ENCODE measurements at places on chromosomes 6 and 20. TPM values are rescaled to one million over a fixed set of nuclear protein-coding genes. Genes with fewer than 3 reads are reported as not detected.

DNA sequence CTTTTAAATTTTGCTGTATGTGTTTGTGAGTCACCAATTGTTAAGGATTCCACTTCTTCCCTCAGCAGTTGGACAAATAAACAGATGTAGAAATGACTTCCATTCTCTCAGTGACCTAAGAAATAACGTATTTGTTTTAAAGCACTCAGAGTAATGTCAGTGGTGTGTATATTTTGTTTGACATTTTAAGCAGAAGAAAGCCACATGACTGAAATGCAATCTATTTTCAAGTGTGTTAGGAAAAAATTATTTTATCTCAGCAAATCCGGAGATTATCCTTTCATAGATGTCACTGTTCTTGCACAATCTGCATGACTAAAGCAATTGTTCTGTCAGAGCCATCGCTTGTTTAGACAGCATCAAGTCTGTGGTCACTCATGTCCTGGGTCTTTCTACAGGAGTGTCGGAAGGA lies 77.1 kb downstream of the JAG1 start:
- H3K4me3 ChIP-seq, result no peak overlapping the region
- H3K36me3 ChIP-seq, result no peaks in the 10 kb centered on the region
- H3K27ac ChIP-seq, result no peak overlapping the region
- no peaks in the 10 kb centered on the region for H3K27me3 ChIP-seq
- H3K4me1 ChIP-seq, result peaks cover 10% of the 10 kb centered on the region

DNA sequence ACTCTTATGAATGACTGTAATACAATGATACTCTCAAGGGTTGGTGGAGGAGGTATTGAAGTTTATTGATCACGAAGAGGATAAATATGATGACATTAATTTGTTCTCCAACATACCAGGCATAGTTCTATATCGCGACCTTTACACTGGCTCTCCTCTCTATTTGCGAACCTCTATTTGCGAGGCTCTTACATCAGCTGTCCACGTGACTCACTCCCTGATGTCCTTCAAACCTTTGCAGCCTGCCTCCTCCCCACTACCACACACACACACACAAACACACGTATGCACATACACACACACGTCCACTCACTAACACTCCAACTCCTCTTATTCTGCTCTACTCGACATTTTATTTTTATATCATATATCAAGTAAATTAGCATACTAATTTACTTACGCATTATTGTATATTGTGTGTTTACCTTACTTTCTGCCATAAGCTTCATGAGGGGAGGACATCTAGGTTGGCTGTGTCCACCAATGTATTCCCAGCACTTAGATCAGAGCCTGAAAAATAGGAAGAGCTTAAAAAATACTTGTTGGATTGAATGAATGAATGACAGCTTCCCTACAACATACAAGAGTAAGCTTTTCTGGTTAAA lies 53.3 kb upstream of the TNFRSF21 start:
- no peak overlapping the region for H3K27ac ChIP-seq
- no peaks in the 10 kb centered on the region for H3K4me1 ChIP-seq
- H3K4me3 ChIP-seq, result no peak overlapping the region
- DNase-seq, result no peak

GRCh38 chr20:19945732-19946670 lies 71.2 kb upstream of the NAA20 start:
- no peaks in the 10 kb centered on the region for H3K27me3 ChIP-seq
- H3K4me3 ChIP-seq, result no peak overlapping the region
- H3K27ac ChIP-seq, result peak overlapping the region; percentile 43
- peaks cover 55% of the 10 kb centered on the region for H3K36me3 ChIP-seq
- peaks cover 23% of the 10 kb centered on the region for H3K4me1 ChIP-seq

DNA sequence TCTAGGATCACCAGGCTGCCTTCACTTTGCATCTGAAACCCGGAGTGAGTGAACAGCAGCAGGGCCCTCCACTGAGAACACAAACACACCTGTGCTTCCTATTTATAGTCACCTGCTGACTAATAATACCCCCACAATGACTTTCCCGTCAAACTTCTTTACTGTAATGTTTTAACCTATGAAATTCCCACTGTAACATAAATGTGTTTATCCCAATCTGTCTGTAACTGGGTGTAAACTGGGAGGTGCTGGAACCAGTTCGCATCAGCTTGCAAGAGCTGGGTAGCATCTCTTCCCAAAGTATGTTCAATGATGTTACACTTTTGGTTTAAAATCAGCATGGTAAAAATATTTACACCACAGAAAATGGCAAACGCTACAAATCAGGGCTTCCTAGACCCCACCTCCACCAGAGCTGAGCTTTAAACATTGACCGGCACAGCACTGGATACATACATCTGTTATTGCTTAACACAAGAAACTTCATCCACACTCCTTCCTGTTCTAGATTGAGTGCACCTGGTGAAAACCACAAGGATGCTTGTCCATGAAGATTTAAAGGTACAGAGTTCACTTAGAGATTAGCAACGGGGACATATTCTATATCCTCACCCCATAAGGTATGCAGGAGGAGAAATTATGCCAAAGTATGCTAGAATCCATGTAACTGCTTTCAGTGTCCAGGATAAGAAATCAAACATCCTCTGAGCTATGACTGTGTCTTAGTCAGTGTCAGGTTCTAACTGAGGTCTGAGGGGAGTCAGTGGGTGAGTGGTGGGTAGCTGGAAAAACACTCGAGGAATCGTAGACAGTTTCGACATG lies 79.0 kb downstream of the ALDH8A1 start:
- no peaks in the 10 kb centered on the region for H3K36me3 ChIP-seq
- H3K4me1 ChIP-seq, result no peaks in the 10 kb centered on the region
- H3K27ac ChIP-seq, result no peak overlapping the region
- no peak overlapping the region for H3K4me3 ChIP-seq
- no peaks in the 10 kb centered on the region for H3K27me3 ChIP-seq

DNA sequence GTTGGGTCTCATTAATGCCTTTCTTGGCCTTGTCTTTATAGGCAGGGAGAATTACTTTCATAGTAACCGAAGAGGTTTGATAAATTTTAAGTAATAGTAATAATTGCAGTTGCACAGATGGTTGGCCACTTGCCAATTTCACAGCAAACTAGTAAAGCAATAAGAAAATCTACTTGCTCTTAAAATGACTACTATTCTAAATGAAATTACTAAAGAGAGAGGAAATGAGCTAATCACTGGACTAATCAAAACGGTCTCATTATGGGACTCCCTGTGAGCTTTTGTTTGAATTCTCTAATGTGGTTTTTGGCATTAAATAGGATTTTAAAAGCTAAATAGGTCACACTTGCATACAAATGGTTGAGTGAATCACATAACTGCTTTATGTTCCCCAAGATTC lies 227.4 kb upstream of the PLN start:
- H3K4me3 ChIP-seq, result no peak overlapping the region
- H3K36me3 ChIP-seq, result no peaks in the 10 kb centered on the region
- peaks cover 37% of the 10 kb centered on the region for H3K4me1 ChIP-seq
- no peak overlapping the region for H3K27ac ChIP-seq

DNA sequence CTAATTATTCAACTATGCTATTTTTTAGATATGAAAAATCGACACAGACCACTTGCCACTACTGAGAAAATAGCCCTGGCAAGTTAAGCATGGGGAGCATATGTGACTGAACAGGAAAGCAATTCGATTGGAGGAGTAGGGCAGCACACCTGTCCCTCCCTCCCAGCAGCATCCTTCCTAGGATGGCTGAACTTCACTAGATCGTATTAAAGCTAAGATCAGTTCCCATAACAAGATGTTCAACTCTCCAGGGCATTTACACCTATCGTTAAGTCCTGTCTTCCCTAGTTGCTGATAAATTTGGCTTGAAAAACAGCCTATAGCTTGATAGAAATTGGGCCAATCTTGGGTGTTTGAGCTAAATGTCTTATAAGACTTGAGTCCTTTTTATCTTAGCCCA lies 7.0 kb downstream of the PPP1R10 start:
- H3K4me3 ChIP-seq, result no peak overlapping the region
- H3K36me3 ChIP-seq, result peaks cover 53% of the 10 kb centered on the region
- peaks cover 46% of the 10 kb centered on the region for H3K4me1 ChIP-seq
- no peak overlapping the region for H3K27ac ChIP-seq

GRCh38 chr6:10658910-10659698 lies 35.3 kb downstream of the C6orf52 start:
- no peaks in the 10 kb centered on the region for H3K36me3 ChIP-seq
- H3K27me3 ChIP-seq, result no peaks in the 10 kb centered on the region
- no peak for DNase-seq
- H3K27ac ChIP-seq, result no peak overlapping the region

DNA sequence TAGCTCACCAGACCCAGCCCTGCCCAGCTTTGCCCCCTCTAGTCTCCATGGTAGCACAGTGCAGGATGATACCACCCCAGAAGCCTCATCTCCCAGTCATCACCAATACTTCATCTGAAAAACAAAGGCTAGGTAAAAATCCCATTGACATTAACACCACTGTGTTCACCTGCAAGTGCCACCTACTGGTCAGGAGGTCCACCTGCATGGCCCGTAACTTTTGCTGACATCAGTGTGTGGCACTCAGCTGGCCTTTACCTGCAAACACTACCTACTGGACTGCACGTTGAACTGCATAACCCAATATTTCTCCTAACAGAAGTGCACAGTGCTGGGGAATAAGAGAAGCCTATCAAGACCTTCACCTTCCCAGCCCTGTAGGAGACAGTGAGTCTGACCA lies 234.7 kb upstream of the ADGRB3 start:
- no peak overlapping the region for H3K27ac ChIP-seq
- DNase-seq, result no peak
- no peak overlapping the region for H3K4me3 ChIP-seq
- H3K36me3 ChIP-seq, result no peaks in the 10 kb centered on the region
- H3K27me3 ChIP-seq, result no peaks in the 10 kb centered on the region

DNA sequence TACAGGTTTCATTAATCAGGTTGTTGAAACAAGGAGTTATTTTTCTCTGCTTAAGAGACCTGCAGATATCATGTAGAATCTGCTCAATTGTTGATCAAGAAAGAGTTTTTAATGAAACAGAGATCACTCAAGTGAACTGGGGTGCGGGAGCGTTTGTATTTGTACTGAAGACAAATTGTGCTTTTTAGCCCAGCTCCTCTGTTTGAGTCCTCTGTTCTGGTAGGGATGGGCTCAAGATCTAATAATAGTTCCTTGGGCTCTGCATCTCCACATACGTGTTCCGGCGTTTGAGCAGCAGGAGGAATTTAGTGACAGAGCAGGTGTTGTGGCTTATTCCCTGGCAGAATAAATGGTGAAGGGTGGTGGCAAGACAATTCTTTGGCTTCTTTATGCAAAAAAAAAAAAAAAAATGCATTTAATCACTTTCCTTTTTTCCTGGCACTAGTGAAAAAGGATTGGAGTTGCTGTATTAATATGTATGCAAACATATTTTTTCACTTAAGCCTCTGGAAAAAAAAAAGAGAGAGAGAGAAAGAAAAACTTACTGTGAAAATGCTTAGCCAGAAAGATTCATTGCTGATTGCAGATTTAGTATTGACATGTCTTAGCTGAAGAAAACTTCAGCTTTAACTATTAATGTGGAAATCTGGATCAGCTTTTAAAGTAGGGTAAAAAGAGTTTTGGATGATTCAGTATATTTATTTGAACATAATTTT lies 4.0 kb downstream of the CITED2 start:
- DNase-seq, result no peak
- peak overlapping the region; percentile 96 for H3K27ac ChIP-seq
- H3K4me3 ChIP-seq, result peak overlapping the region; percentile 98
- H3K27me3 ChIP-seq, result no peaks in the 10 kb centered on the region
- H3K4me1 ChIP-seq, result peaks cover 2% of the 10 kb centered on the region
- peaks cover 18% of the 10 kb centered on the region for H3K36me3 ChIP-seq

- H3K36me3 ChIP-seq, result no peaks in the 10 kb centered on the region
- peaks cover 20% of the 10 kb centered on the region for H3K4me1 ChIP-seq
- no peak overlapping the region for H3K27ac ChIP-seq
- no peak for DNase-seq
- H3K4me3 ChIP-seq, result no peak overlapping the region
Observed at GRCh38 chr6:21115111-21115510, 478.4 kb upstream of the SOX4 start.

DNA sequence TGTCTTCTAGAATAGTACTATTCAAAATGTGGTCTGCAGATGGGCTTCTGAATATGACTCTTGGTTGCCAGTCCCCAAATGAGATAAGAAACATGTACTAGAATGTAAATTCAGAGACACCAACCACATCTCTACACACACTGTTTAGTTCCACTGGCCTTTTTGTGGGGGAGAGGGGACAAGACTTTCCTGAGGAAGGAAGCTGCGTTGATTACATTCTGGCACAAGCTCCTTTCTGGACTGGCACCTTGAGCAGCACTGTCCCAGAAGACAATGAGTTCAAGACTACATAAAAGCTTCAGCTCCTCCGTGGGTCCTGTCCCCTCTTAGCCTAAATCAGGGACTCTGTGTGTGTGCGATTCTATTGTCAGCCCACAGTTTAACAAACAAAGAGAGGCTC lies 6.9 kb upstream of the IYD start:
- H3K36me3 ChIP-seq, result no peaks in the 10 kb centered on the region
- no peak overlapping the region for H3K4me3 ChIP-seq
- no peaks in the 10 kb centered on the region for H3K4me1 ChIP-seq
- no peaks in the 10 kb centered on the region for H3K27me3 ChIP-seq
- H3K27ac ChIP-seq, result no peak overlapping the region

DNA sequence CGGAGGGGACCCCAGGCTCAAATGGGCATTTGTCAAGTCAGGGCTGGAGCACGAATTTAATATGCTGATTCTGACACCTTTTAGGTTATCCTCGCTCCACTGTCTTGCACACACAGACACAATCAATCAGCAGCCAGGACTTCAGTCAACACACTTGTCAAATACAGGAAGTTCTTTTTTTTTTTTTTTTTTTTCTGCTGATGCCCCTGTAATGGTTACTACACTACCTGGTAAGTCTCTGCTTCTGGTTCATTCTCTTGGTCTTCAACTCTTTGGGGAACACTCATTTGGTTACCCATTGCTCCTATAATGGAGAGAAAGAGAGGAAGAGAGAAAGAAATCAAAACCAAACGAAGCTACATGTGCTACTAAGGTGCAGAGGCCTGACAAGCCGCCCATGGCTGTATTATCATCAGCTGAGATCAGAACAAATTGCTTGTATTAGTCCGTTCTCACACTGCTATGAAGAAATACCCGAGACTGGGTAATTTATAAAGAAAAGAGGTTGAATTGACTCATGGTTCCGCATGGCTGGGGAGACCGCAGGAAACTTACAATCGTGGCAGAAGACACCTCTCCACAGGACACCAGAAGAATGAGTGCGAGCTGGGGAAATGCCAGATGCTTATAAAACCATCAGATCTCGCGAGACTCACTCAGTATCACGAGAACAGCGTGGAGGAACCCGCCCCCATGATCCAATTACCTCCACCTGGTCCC lies 11.8 kb downstream of the BCAS1 start:
- H3K27ac ChIP-seq, result no peak overlapping the region
- H3K4me1 ChIP-seq, result no peaks in the 10 kb centered on the region
- H3K36me3 ChIP-seq, result no peaks in the 10 kb centered on the region
- H3K27me3 ChIP-seq, result no peaks in the 10 kb centered on the region
- no peak overlapping the region for H3K4me3 ChIP-seq

GRCh38 chr6:139904158-139904533 lies 529.7 kb upstream of the CITED2 start:
- DNase-seq, result no peak
- H3K36me3 ChIP-seq, result no peaks in the 10 kb centered on the region
- no peak overlapping the region for H3K27ac ChIP-seq
- H3K27me3 ChIP-seq, result no peaks in the 10 kb centered on the region

MOG gene
- total RNA-seq, result 2.3 TPM

XKR7 gene
- not detected for total RNA-seq

LY6G6F gene
- total RNA-seq, result not detected

AIF1 gene
- 55.7 TPM for total RNA-seq

SNX3 gene
- 245 TPM for total RNA-seq

GINS1 gene
- total RNA-seq, result 0.32 TPM

TRERF1 gene
- 1.7 TPM for total RNA-seq

ADGRB3 gene
- 0.51 TPM for total RNA-seq

C20orf144 gene
- not detected for total RNA-seq

MICAL1 gene
- 6.4 TPM for total RNA-seq

Data from heart left ventricle (tissue), 16 donors.